ENCODE measurements at places on chromosomes 3 and 15. TPM values are rescaled to one million over a fixed set of nuclear protein-coding genes. Genes with fewer than 3 reads are reported as not detected.
A peak's percentile ranks its signal among the peaks of the same experiment; 100 is the strongest.

The SLC22A14 gene
- not detected for total RNA-seq

The ZNF662 gene
- total RNA-seq: 0.21 TPM

The HYPK gene
- 23.6 TPM for total RNA-seq

The NDUFB5 gene
- total RNA-seq: 91.6 TPM

The TEX55 gene
- total RNA-seq: not detected

The GUCA1C gene
- total RNA-seq: not detected

The GOLGA6L7 gene
- total RNA-seq: not detected

The GP5 gene
- total RNA-seq: 0.23 TPM

The GNAT1 gene
- total RNA-seq: not detected

GRCh38 chr15:40092979-40093869 lies 15.5 kb downstream of the BMF start:
- no peaks in the 10 kb centered on the region for H3K27me3 ChIP-seq
- peaks cover 28% of the 10 kb centered on the region for H3K36me3 ChIP-seq
- no peak overlapping the region for H3K27ac ChIP-seq

DNA sequence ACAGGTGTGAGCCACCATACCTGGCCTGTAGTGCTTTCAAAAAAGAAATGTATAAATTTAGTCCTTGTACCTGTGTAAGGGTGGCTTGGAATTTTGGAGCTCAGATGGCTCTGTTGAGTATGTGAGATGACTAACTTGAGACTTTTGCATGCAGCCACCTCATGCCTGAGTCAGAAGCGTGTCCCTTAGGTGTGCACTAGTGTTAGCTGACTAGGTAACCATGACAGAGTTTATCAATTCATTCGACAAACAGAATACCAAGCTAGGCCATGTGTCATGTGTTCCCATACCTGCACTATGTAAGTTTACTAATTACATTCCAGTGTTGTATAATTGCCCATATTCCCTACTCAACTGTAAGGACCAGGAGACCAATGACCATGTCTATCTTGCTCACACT lies 4.0 kb upstream of the ZNF639 start:
- no peak overlapping the region for H3K27ac ChIP-seq
- no peak overlapping the region for H3K4me3 ChIP-seq
- H3K36me3 ChIP-seq: no peaks in the 10 kb centered on the region

DNA sequence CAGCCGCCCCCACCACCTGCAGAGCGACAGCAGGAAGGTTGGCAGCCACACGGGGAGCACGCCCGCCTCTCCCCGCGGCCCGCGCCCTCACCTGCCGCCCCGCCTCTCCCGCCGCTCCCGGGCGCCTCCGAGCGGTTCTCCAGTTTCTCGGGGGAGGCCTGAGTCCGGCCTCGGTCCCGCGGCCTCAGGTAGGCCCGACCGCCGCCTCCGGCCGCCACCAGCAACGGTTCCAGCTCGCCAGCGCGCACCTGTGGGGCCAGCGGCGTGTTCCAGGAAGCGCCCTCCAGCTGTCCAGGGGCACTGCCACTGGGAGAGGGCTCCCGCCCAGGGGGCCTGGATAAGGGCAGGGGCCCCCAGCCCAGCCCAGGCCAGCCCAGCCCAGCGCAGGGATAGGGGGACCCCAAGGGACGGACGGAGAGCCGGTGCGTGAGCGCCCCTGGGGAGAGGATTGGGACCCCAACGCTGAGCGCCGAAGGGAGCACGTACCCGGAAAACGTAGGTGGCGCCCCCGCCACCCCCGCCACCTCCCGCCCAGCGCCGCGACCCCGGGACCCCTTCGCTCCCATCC lies 2.2 kb downstream of the LTK start:
- peaks cover 42% of the 10 kb centered on the region for H3K27me3 ChIP-seq
- no peak overlapping the region for H3K27ac ChIP-seq
- peaks cover 24% of the 10 kb centered on the region for H3K4me1 ChIP-seq
- H3K36me3 ChIP-seq: peaks cover 4% of the 10 kb centered on the region

- no peaks in the 10 kb centered on the region for H3K36me3 ChIP-seq
- no peak overlapping the region for H3K4me3 ChIP-seq
- H3K4me1 ChIP-seq: no peaks in the 10 kb centered on the region
- H3K27me3 ChIP-seq: peaks cover 1% of the 10 kb centered on the region
- H3K27ac ChIP-seq: no peak overlapping the region
Measured at GRCh38 chr15:61264986-61265385, 35.9 kb upstream of the RORA start.

GRCh38 chr3:157147099-157147803 lies 12.7 kb downstream of the CCNL1 start:
- DNase-seq: no peak
- H3K4me1 ChIP-seq: peaks cover 38% of the 10 kb centered on the region
- H3K36me3 ChIP-seq: peaks cover 95% of the 10 kb centered on the region
- no peak overlapping the region for H3K27ac ChIP-seq
- H3K4me3 ChIP-seq: no peak overlapping the region
- H3K27me3 ChIP-seq: no peaks in the 10 kb centered on the region

- no peak overlapping the region for H3K4me3 ChIP-seq
- H3K36me3 ChIP-seq: no peaks in the 10 kb centered on the region
- H3K4me1 ChIP-seq: no peaks in the 10 kb centered on the region
- no peaks in the 10 kb centered on the region for H3K27me3 ChIP-seq
- DNase-seq: no peak
- no peak overlapping the region for H3K27ac ChIP-seq
Measured at GRCh38 chr3:182393830-182394367, 399.4 kb upstream of the ATP11B start.

DNA sequence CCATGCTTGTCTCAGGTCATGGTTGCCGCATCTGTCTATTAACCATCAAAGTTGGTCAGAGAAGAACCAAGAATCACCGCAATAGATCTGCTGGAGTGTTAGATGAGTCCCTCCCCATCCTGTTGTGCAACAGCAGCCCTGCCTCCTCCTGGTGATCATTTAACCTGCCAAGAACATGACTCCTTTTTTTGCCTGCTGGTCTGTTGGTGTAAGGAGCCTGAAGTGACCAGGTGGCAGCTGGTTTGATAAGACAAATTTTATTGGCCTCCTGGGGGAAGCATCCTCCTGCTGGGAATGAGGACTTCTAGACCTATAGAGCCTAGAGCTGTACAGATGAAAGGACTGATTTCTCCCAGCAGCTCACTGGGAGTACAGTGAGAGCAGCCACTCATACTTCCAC lies 43.5 kb upstream of the RAF1 start:
- no peaks in the 10 kb centered on the region for H3K4me1 ChIP-seq
- no peak for DNase-seq
- H3K36me3 ChIP-seq: no peaks in the 10 kb centered on the region
- peaks cover 24% of the 10 kb centered on the region for H3K27me3 ChIP-seq
- no peak overlapping the region for H3K27ac ChIP-seq
- H3K4me3 ChIP-seq: no peak overlapping the region

GRCh38 chr15:79434361-79434760 lies 2.2 kb downstream of the MINAR1 start:
- no peak overlapping the region for H3K27ac ChIP-seq
- DNase-seq: no peak
- H3K4me3 ChIP-seq: no peak overlapping the region
- no peaks in the 10 kb centered on the region for H3K4me1 ChIP-seq

GRCh38 chr15:69554279-69554961 lies 101.8 kb downstream of the RPLP1 start:
- H3K27me3 ChIP-seq: peaks cover 5% of the 10 kb centered on the region
- H3K4me1 ChIP-seq: no peaks in the 10 kb centered on the region
- H3K27ac ChIP-seq: no peak overlapping the region
- H3K4me3 ChIP-seq: no peak overlapping the region
- no peaks in the 10 kb centered on the region for H3K36me3 ChIP-seq

- no peak for DNase-seq
- no peaks in the 10 kb centered on the region for H3K27me3 ChIP-seq
- H3K27ac ChIP-seq: no peak overlapping the region
- H3K36me3 ChIP-seq: peaks cover 69% of the 10 kb centered on the region
Measured at GRCh38 chr3:146537603-146538002, 6.8 kb downstream of the PLSCR1 start.

GRCh38 chr3:130386604-130387263 lies 41.3 kb downstream of the COL6A5 start:
- H3K4me1 ChIP-seq: no peaks in the 10 kb centered on the region
- no peak for DNase-seq
- no peak overlapping the region for H3K27ac ChIP-seq
- no peak overlapping the region for H3K4me3 ChIP-seq

DNA sequence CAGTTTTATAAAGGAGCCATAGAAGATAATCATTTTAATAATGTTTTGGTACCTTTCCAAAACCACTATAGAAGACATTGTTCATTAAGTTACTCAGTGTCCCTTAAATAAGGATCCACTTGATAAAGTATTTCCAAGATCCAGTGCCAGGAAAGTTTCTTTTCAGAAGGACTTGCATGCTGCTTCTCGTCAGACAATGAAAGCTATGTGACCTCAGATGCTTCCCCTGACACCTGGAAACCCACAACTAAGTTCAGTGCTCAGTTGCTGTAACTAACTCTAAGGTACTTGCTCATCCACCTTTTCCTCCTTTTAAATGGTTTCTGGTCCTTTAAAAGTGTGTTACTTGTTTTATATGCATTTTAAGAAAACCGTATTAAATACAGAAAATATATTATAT lies 7.3 kb downstream of the SSR3 start:
- DNase-seq: no peak
- H3K36me3 ChIP-seq: peaks cover 92% of the 10 kb centered on the region
- H3K27me3 ChIP-seq: no peaks in the 10 kb centered on the region
- peaks cover 42% of the 10 kb centered on the region for H3K4me1 ChIP-seq

DNA sequence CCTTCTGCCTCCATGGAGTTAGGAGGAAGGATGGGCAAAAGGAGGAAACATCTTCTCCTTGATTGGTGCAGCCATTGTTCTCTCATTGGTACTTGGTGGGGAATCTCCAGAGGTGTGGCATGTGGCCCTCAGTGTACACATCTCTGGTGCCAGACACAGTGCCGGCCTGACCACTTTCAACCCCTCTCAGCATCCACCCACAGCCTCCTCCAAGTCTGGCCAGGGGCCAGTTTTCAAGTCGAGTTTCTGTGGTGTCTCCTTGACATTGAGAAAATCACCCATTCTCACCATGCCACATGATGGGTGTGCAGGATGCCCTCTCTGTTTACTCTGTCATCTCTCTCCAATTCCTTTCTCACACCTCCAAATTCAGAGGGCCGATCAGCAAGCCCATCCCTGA lies 12.8 kb upstream of the FSIP1 start:
- no peaks in the 10 kb centered on the region for H3K36me3 ChIP-seq
- no peak for DNase-seq
- H3K27ac ChIP-seq: no peak overlapping the region
- no peak overlapping the region for H3K4me3 ChIP-seq

- peak; percentile 40 for DNase-seq
- peak overlapping the region; percentile 86 for H3K27ac ChIP-seq
- no peak overlapping the region for H3K4me3 ChIP-seq
- no peaks in the 10 kb centered on the region for H3K27me3 ChIP-seq
- H3K4me1 ChIP-seq: peaks cover 32% of the 10 kb centered on the region
- peaks cover 6% of the 10 kb centered on the region for H3K36me3 ChIP-seq
Measured at GRCh38 chr15:92803852-92804609, 96.1 kb upstream of the CHD2 start.

DNA sequence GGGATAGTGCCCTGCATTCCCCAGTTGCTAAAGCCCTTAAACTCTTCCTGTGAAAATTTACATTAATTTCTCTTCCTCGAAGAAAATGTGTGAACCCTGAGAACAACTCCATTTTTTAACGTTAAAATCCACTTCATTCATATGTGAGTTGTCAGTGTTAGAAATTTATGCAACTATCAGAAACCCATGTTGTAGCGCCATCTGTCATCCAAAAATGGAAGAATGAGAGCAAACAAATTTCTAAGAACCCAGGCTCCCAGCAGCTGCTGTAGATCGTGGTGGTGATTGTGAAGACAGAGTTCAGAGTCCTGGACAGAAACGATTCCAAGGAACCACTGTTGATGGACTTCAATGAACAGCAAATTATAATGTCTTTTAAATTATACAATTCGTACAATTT lies 179.7 kb upstream of the NDN start:
- DNase-seq: no peak
- H3K4me3 ChIP-seq: no peak overlapping the region
- no peaks in the 10 kb centered on the region for H3K4me1 ChIP-seq

- H3K4me3 ChIP-seq: no peak overlapping the region
- H3K27ac ChIP-seq: no peak overlapping the region
- DNase-seq: no peak
- no peaks in the 10 kb centered on the region for H3K36me3 ChIP-seq
- H3K4me1 ChIP-seq: no peaks in the 10 kb centered on the region
Measured at GRCh38 chr3:169454823-169455222, 208.7 kb downstream of the MECOM start.

- H3K4me3 ChIP-seq: no peak overlapping the region
- DNase-seq: no peak
- H3K36me3 ChIP-seq: no peaks in the 10 kb centered on the region
Measured at GRCh38 chr3:165903885-165904630, 66.8 kb upstream of the BCHE start.

- H3K27ac ChIP-seq: no peak overlapping the region
- no peaks in the 10 kb centered on the region for H3K36me3 ChIP-seq
- peaks cover 28% of the 10 kb centered on the region for H3K4me1 ChIP-seq
- H3K27me3 ChIP-seq: peaks cover 23% of the 10 kb centered on the region
- no peak overlapping the region for H3K4me3 ChIP-seq
Measured at GRCh38 chr3:70855149-70855548, 542.7 kb upstream of the MDFIC2 start.
